ENCODE measurements at places on chromosomes 7 and 10.
A peak's percentile ranks its signal among the peaks of the same experiment; 100 is the strongest.

- ATAC-seq = no peak
Measured at GRCh38 chr7:33101906-33102305, 7.3 kb downstream of the RP9 start.

DNA sequence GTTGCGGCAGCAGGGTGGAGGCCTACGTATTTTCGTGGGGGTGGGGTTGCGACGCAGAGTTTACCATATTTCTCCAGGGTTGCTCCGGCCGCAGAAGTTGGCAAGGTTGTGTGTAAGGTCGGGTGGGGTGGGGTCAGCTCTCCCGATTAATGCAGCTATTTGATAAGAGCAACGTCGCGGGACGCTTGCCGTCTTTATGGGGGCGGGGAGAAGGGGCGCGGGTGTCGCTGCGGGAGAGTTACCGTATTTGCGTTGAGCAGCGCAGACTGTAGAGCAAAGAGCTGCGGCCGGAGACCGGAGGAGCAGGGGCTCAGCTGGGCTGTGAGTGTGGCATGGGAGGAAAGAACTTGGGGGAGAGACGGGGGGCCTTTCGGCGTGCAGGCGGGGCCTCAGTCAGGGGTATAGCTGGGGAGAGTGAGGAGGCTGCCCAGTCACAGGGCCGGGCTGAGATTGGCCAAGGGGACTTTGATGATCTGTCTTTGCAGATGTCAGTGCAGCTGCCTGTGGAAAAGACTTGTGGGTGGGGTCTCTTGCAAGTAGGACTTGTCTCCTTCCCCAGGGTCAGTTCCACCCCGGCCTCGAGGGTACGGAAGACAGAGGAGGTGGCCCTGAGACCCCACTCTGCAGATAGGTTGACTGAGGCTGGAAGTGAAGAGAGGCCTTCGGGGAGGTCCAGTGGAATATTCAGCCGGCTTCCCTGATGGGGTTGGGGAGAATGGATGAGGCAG, 26.6 kb downstream of the ZNF775 start:
- ATAC-seq = peak; percentile 68

DNA sequence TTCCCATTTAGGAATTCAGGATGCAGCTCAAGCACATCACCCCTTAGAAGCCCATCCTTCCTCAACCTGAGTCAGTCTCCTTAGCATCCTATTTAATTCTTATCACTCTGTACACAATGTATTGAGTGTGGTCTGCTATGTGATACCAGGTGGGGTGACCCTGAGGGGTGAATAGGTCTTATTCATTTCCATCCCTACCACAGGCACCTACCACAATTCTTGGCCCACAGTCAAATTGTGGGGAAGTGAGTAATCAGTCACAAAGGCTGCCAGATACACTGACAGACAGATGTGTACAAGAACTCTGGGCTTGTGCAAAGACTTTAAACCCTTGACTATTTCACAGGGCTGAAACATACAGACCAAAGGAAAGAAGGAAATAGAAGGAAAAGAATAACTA, 560.5 kb downstream of the PARD3 start:
- ATAC-seq = peak; percentile 59

DNA sequence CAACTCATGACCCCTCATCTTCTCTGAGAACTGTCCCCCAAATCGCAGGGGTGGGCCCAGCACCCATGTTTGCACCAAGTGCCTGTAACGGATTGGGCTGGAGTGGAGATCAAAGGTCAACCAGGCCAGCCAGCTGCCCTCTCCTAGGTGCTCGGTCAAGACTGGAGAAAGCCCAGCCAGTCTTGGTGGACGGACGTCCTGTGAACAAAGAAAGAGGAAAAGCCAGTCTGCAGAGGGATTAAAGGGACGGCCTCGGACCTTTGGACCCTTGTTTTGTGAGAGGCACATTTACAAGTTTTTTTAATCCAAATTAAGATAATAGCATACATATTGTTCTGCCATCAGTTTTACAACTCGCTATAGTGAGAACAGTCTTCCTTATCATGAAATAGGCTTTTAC, 31.7 kb upstream of the GALNTL5 start:
- no peak for ATAC-seq

DNA sequence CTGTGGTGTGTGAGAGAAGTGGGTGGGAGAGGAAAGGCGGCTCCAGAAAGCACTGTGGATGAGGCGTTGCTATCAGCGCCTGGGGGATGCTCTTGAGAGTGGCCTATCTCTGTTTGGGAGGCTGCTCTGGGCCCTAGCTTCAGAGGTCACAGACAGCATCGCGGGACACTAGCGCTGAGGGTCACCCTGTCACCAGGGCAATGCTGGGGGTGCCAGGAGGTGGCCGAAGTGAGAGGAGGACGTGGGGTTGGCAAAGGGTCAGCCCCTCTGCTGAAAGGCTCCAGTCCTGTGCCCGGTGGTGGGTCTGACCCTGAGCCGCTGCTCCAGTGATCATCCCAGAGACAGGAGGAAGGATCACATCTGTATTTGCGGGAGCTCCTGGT, 3.0 kb upstream of the TACR2 start:
- ATAC-seq = no peak

GRCh38 chr7:115968171-115968570, 62.4 kb downstream of the TFEC start:
- ATAC-seq = no peak

- ATAC-seq = no peak
Measured at GRCh38 chr10:133262696-133263095, 14.0 kb downstream of the ADAM8 start.

- no peak for ATAC-seq
Measured at GRCh38 chr10:13500201-13500600, 28.6 kb downstream of the BEND7 start.

DNA sequence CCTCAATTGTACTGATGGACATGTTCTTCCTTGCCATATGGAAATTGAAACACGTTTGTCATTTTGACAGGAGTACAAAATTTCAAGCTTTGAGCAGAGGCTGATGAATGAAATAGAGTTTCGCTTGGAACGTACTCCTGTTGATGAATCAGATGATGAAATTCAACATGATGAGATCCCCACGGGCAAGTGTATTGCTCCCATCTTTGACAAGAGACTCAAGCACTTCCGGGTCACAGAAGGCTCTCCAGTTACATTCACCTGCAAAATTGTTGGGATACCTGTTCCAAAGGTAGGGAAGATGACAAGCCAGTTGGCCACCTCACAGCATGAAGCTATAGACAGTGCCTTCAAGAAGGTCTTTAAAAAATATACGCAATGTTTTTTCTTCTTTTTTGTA, 43.1 kb downstream of the ATOH7 start:
- no peak for ATAC-seq

DNA sequence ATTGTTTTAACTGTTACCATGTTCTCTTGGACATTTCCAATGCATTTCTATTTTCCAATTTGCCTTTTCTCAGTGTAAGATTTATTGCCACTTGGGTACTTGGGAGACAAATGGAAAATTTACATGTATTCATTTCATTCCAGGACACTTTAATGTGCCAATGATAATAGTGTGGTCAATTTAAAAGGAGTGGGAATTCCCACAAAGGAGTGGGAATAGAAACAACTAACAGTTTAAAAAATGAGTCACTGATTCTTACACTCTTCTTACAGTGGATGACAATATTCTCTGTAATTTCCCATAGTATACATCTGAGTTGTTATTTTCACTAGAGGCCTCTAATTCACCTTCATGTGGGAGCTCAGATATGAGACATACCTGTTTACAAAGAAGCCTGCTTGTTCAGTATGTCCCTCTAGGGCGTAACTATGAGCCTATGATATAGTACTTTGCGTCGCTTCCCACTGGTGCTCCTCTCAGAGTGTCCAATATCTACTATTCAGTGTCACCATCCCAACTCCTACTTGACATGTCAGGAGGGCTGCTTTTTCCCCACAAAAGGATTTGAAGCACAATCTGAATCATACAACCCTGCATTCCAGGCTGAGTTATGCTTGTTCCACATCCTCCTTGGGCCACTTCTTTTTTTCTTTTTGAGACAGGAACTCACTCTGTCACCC, 301.3 kb downstream of the PHTF2 start:
- peak; percentile 78 for ATAC-seq

DNA sequence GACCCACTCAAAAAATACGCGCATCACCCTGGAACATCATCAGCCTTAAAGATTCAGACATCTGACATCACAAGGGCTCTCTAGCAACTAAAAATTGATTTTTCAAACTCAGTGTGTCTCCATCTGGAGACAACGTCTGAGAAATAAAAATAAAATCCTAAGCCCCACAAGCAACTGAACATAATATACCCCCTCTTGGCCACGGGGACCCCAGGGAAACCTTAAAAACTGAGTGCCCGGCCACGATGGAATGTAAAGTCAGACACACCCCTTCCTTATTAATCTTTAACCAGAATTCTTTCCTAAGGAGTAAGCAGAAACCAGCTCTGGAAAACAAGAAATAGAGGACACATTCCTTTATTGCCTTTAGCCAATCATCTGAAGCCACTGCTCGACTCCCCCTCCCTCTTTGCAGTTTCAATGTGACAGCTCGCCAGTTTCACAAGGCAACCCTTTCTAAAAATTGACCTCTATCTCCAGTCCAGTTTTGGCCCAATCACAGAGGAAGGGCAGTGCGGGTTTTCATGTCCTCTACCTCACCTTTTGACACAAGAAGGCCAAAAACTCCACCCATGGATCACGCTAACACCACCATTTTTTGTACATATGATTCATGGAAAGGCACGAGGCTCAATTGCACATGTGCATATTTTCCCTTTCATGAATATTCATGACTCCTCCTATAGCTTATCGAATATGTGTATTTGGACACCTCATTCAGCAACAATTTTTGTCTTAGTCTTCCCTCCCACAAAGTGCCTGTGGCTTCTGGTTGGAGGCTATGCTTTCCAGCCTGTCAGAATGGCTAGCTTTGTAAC, 24.2 kb downstream of the IFIT3 start:
- ATAC-seq = peak; percentile 90

- peak; percentile 79 for ATAC-seq
Measured at GRCh38 chr10:97542169-97543024, 30.2 kb upstream of the ANKRD2 start.

- ATAC-seq = no peak
Measured at GRCh38 chr7:123468303-123468702, 66.1 kb downstream of the IQUB start.

DNA sequence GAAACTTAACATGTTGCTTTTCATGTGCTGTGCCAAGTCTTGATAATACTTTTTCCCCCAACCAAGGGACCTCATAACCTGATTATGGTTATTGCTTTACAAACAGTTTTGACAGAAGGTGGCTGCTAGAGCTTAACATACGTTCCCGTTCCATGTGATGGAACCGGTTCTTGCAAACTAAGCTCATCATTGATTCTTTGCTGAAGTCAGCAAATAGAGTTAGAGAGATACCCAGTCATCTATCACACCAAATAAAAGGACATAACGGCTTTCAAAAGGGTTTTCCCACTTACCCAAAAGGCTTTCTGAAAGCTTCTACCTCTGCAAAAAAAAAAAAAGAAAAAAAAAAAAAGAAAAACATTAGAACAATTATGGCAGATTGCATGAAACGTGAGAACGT, 230.3 kb upstream of the MDFIC start:
- no peak for ATAC-seq

- ATAC-seq = no peak
Measured at GRCh38 chr10:132336919-132337407, 5.0 kb downstream of the LRRC27 start.

DNA sequence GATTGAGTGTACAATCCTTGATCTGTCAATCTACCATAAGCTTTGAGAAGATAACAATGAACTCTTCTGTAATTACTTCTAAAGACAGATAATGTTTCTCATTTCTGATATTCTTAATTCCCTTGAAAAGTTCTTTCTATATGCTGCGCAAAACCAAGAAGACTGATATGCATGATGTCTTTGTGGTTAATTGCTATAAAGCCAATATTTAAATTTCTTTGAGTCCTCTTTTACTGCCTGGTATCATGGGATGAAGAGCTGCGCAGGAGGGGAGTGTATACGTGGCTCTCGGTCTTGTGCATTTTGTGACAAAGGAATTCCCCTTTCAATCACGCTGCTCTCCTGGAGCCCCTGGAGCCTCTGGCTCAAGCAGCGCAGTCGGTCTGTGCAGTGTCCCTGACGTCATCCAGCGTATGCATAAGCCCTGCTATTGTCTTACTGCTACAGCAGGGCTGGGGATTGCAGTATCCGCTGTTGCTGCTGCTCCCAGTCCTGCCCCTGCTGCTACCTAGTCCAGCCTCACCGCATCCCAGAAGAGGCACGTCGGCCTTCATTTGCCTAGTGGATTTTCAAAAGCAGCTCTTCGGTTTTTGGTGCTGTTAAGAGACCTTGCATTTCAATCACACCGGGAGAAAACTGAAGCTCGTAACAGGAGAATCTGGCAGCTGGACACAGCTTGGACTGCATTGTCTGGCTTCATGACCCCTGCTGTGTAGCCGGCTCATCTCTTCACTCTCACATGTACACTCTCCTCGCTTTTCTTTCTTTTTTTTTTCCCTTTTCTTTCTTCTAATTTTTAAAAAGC, 66.7 kb downstream of the ST7 start:
- ATAC-seq = peak; percentile 99

Measured in SK-N-SH treated with all-trans-retinoic acid at 6 μM for 48 hours (cell line).